ENCODE measurements at places on chromosomes 1 and 21.

DNA sequence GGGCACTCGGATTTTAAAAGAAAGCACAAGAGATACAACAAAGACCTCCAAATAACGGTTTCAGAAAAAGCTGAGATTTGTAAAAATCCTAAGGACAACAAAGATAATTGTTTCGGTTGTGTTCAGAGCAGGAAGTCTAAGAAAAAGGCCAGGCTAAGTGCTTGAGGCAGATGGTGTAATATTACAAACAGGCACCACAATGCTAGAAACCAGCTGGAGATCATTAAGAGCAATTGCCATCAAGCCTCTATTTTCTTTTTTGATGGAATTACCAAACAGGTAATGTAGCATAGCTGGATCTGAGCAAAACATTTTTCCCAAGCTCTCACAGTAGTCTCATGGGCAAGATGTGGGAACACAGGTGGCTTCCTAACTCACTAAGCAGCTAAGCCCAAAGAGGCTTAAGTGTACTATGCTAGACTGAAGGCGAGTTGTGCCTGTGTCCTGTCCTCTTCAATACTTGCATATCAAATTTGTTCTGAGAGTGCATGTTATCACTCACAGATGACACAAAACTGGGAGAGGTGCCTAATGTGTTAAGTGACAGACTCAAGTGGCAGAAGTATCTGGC, 161.6 kb downstream of the GLUL start:
- DNase-seq = no peak

- no peak for DNase-seq
These were observed 65.8 kb downstream of the SIK1 start for GRCh38 chr21:43361127-43361492.

- DNase-seq = no peak
These were observed 41.9 kb upstream of the CNTN2 start for GRCh38 chr1:205001162-205001561.

DNA sequence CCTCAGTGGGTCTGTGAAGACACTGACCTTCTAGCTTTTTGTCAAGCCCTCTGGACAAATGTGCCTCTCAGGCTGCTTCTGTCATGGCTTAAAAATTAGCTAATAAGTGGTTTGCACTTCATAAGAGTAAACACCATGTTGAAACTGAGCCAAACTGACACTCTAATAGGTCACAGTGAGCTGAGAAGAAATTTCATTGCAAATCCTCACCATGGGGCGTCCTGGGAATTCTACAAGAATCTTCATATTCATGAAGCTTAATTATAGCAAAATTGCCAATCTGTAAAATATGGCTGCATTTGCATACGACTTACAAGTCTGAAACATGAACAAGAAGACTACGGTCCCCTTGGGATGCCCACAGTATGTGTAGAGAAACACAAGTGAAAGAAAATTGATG, 188.6 kb downstream of the DSCAM start:
- DNase-seq = no peak

DNA sequence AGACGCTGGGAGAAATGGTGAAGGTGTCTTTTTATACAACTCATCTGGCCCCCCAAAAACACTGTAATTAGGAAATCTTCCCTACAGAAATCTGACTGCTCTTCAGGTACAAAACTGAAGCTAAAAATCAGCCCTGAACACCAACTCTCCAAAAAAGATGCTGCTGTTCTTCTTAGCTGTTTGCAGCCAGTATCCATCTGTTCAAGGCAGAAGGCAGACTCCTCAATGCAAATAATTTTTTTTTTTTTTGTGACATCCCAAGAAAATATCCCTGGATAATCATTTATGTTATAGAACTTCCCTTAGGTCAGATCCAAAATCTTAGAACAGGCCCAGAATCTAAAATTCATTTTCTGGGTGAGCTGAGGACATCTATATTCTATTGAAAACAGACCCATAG, 36.5 kb downstream of the TRIT1 start:
- DNase-seq = no peak

- no peak for DNase-seq
These were observed 137.4 kb upstream of the USP25 start for GRCh38 chr21:15592271-15592860.

- no peak for DNase-seq
These were observed 224.5 kb upstream of the SNX7 start for GRCh38 chr1:98437011-98437410.
